NCI-H2081 (cell line): ENCODE measurements at places on chromosomes 12 and 14.

DNA sequence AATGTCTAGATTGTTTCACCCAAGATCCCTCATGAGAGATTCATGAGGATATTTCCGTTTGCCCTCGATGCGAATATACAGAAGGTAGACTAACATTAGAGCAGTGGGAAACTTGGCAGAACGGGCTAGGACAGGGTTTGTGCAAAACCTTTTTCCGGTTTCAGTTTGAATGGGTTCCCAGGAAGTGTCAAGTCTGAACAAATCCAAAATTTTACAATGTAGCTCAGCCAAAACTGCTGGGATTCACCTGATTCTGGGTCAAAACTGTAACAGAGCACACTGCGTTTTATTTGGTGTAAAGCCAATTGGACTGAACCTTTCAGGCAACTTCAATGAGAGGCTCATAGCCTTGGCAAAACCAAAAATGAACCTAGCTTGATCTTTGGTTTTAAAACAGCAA lies 337.8 kb upstream of the DIO2 start:
- no peak for DNase-seq

GRCh38 chr14:67762051-67762450 lies 54.3 kb downstream of the ZFYVE26 start:
- no peak for DNase-seq

DNA sequence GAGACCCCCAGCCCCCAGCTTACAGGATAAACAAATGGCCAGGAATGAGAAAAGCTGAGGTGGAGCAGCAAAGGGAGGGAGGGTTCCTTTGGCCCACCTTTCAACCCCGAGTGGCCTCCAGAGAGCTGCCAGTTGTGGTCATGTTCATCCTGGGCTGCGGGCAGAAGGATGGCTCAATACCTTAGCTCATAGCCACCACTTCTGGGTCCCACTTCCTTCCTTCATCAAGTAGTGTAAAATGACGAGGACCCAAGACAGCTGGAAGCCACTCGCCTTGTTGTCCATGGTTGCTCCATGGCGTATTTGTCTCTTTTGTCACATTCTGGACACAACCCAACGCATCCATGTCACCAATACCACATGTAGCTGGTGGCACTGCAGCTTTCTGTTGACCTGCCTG lies 24.2 kb downstream of the CRACR2A start:
- DNase-seq: no peak

- DNase-seq: no peak
Measured at GRCh38 chr14:22039938-22040780, 366.5 kb upstream of the OR4E1 start.

- DNase-seq: peak; percentile 48
Measured at GRCh38 chr14:73997944-73998447, 21.1 kb downstream of the ENTPD5 start.
